IMR-90 (cell line): ENCODE measurements at places on chromosomes 5 and 9. TPM values are rescaled to one million over a fixed set of nuclear protein-coding genes. Genes with fewer than 3 reads are reported as not detected.

GRCh38 chr5:83475935-83476814 lies 4.6 kb downstream of the VCAN start:
- peaks cover 3% of the 10 kb centered on the region for H3K4me1 ChIP-seq
- H3K27me3 ChIP-seq = no peaks in the 10 kb centered on the region
- H3K4me3 ChIP-seq = no peak overlapping the region; the same call in 1 of the 2 replicates
- peak; percentile 67 for DNase-seq

The CCDC171 gene
- total RNA-seq = 2.2 and 2.5 TPM in 2 replicates

The BAAT gene
- total RNA-seq = under 0.01 TPM in 1 of 2 replicates, not detected in the other

The KIF12 gene
- not detected in 2 replicates for total RNA-seq

The ANKRD55 gene
- total RNA-seq = 0.28 TPM in 1 of 2 replicates, not detected in the other

The FUT7 gene
- not detected in 2 replicates for total RNA-seq
